ENCODE measurements at places on chromosomes 7 and 10.

DNA sequence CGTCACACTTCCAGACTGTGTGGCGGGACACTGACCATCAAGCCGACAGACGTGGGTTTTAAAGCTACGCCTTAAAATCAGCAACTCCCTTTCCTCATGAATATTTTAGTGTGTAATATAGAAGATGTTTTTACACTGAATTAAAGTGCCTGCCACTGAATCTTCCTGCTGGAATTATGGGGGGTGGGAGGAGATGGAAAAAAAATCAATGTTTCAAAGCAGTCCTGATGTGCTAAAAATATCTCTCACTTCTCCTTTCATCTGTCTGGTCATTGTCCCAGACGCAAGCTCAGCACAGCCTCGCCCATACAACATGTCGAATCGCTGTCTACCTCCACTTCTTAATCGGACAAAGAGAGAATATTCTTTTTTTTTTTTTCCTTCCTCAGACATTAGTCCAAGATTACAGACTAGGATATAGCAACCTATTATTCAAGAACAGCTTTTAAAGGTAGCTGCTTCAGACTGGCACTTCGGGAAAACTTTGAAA lies 165.1 kb upstream of the KLF14 start:
- DNase-seq = no peak

- no peak for DNase-seq
Measured at GRCh38 chr10:28785018-28785417, 107.7 kb downstream of the BAMBI start.

- DNase-seq = no peak
Measured at GRCh38 chr10:126430512-126430911, 42.2 kb upstream of the ADAM12 start.

GRCh38 chr10:55628260-55628701 lies 732.8 kb downstream of the ZWINT start:
- no peak for DNase-seq

GRCh38 chr10:91880310-91880709 lies 29.0 kb downstream of the FGFBP3 start:
- no peak for DNase-seq

Measured in activated gamma-delta T cell treated with anti-CD3 and anti-CD28 coated beads, Interleukin-2, amount 50 U/mL, for 16 hours (primary cell).